ENCODE measurements at places on chromosomes 5 and 9.

DNA sequence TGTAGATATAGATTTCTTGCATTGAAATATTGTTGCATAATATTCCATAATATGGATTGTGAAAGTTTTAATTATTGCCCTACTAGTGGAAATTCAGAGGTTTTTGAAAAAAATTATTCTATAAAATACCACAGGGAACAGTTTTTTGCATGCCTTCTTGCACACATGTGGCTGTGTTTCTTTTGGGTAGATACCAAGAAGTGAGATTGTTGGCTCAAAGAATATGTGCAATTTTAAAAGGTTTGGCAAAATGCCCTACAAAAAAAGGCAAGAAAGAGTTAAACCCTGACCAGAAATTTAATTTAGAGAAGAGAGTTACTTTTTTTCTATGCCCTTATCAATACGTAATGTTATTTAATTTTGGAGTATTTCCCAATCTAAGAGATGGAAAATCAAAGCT, 270.8 kb upstream of the DAPK1 start:
- DNase-seq, result no peak

- DNase-seq, result peak; percentile 38
Measured at GRCh38 chr5:35129921-35130485, 82.3 kb upstream of the AGXT2 start.

GRCh38 chr5:135978212-135978631, 23.4 kb upstream of the LECT2 start:
- no peak for DNase-seq

DNA sequence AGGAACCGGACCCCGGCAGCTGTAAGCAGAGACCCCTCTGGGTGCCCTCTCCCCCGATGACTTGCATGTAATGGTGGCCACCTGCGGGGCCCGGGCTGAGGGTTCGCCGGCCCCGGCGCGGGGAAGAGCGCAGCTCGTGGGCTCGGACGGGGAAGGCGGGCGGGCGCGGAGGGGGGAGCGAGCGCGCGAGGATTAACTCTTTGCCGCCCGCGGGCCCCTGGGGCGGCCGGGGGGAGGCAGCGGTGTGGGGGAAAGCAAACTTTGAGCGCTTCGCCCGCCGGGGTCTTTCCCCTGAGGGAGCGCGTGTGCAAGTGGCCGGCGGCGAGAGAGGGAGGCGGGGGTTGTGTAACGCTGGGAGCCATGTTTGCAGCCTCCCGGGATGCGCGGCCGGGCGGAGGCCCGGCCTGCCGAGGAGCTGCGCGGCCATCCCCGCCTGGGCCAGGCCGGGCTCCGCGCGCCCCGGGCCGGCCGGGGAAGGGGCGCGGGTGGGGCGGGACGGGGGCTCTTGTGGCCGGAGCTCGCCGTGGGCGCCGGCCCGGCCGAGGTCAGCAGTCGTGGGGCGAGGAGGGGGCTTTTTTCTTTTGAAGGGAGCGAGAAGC, 547 bp downstream of the ANP32B start:
- peak; percentile 72 for DNase-seq

DNA sequence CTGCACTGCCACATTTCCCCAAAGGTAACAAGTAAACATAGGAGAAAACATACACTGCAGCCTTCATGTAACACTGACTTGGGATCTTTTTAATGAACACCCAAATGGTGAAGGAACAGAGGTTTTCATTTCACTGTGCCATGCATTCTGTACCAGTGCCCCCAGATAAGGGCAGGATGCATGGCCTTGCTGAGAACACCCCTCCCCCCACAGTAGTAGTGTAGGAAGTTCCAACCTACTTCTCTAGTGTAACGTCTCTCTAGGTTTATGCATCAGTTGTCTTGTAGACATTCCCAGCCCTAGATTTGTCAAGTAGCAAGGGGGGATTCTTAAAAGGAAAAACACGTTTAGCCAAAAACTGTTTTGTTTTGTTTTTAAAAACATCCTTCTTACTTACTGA, 29.9 kb downstream of the MAP3K1 start:
- no peak for DNase-seq
